ENCODE measurements at places on chromosomes 11 and 22. TPM values are rescaled to one million over a fixed set of nuclear protein-coding genes. Genes with fewer than 3 reads are reported as not detected.

SLC16A8 gene
- total RNA-seq = 0.53 TPM

SGSM1 gene
- 0.36 TPM for total RNA-seq

OR2D2 gene
- total RNA-seq = 0.13 TPM

FXYD2 gene
- total RNA-seq = not detected

GLB1L3 gene
- total RNA-seq = not detected

ROBO4 gene
- total RNA-seq = 1.2 TPM

RANBP1 gene
- total RNA-seq = 76.2 TPM

FAT3 gene
- 1.1 TPM for total RNA-seq

CHRNA10 gene
- total RNA-seq = 1.1 TPM

TSPO gene
- total RNA-seq = 224 TPM

KIF18A gene
- 6.8 TPM for total RNA-seq

DGCR6 gene
- 0.59 TPM for total RNA-seq
